ENCODE measurements at places on chromosomes 6 and 20.

DNA sequence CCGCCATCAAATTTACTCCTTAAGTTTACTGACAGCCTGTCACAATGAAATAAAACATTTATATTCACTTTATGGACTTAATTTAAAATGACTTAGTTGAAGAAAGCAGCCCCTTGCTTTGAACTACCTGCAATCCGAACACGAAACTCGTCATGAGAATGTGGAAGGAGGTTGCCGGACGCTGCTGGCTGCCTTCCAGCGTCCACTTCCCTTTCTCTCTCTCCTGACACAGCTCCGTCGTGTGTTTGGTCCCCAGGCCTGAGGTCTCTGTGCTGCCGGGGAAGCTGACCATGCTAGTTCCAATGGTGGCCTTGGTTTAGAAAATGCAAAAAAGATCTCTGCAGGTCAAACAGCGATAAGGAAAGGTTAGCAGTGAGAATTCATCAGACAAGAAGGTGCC lies 519.7 kb downstream of the CDH26 start:
- DNase-seq = no peak

- DNase-seq = no peak
These were observed 59.0 kb upstream of the QKI start for GRCh38 chr6:163355426-163355991.

GRCh38 chr6:14406614-14407331 lies 289.2 kb downstream of the CD83 start:
- no peak for DNase-seq

GRCh38 chr20:44983093-44983674 lies 16.9 kb downstream of the STK4 start:
- DNase-seq = no peak

- DNase-seq = no peak
These were observed 97.7 kb downstream of the KCNB1 start for GRCh38 chr20:49384437-49385434.

DNA sequence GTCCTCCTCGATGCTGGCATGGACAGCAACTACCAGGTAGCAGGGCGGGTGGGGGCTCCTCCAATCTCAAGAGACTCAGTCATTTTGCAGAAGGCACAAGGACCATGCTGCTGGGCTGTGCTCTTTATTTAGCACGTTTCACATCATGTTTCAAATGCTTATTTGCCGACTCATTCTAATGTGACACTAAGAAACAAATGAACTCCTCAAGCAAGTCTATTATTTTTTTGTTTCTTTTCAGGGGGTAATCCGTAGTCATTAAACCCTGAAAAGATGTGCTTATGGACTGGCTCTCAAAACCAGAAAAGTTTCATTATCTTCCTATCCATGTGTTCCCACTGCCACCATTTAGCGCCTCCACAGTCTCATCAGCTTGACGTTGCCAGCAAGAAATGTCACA lies 92.9 kb downstream of the ANKS1A start:
- DNase-seq = no peak
